ENCODE measurements at places on chromosomes 4 and X.

DNA sequence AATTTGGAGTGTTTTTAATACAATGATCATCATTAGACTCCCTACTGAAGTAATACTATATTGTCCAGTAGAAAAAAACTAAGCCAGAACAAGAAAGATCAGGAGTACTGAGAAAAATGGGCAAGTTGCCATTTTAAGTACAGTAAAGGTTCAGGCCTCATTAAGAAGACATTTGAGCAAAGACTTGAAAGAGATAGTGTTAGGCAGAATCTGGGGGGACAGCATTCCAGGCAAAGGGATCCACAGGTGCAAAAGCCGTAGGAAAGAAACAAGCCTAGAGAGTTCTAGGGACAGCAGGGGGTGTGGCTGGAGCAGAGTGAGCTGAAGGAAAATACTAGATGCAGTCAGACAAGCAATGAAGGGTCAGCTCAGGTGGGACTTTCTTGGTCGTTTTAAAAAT lies 58.1 kb upstream of the INTU start:
- no peak for DNase-seq

GRCh38 chr4:17809667-17810066 lies 890 bp downstream of the DCAF16 start:
- DNase-seq, result no peak

- no peak for DNase-seq
Observed at GRCh38 chr4:11106190-11106589, 322.5 kb downstream of the HS3ST1 start.

DNA sequence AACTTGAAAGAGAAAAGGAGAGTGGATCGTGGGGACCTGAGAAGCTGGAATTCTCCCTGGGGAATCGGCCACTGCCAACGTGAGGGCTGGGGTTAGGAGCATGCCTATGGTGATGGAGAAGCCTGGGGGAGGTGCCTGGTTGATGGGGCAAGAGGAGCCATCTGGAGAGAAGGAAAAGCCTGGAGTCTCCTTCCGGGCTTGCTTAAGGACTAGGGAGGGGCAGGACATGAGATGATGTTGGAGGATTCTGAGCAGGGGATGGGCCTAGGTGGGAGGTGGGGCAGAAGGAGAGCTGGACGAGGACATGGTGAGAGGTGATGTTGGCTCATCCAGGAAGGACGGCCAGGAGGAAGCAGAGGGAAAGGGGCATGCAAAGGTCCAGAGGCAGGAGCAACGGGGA lies 35.0 kb upstream of the GYG2 start:
- no peak for DNase-seq

- DNase-seq, result no peak
Observed at GRCh38 chr4:7886007-7886973, 53.4 kb downstream of the AFAP1 start.

DNA sequence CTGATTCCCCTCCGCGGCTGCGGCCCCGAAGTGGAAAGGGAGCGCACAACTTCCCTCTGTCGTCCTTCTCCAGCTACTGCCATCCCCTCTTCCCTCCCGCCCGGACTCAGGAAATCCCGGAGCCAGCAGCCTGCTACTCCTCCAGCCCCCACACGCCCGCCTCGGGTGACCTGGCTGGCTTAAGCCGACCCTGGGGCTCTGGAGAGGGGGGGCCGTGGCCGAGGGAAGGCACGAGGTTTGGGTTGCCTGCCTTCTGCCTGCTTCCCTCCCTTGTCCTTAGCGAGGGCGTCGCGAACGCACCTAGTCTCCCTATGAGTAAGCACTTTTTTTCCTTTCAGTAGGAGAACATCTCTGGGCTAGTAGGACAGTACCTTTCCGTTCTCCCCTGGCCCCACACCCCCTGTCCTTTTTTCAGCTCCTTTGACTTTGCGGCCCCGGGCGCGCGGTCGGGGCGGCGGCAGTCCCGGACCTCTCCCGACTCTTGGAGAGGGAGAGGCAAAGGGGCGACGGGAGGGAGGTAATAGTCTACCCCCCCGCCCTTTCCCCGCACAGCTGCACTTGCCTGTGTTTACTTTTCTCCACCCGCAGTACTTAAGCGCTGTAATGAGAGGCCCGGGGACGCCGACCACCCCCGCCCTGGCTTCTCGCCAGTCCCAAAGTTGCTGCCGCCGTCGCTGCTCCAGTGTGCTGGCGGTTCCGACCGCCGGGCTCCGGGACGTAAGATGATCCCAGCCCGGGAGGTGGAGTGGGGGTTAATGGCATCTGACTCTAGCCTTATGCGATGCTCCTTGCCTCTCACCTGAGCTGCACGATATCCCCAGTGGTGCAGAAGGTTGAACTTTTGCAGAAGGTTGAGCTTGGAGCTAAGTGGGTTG lies 868 bp downstream of the PLS3 start:
- peak; percentile 24 for DNase-seq

DNA sequence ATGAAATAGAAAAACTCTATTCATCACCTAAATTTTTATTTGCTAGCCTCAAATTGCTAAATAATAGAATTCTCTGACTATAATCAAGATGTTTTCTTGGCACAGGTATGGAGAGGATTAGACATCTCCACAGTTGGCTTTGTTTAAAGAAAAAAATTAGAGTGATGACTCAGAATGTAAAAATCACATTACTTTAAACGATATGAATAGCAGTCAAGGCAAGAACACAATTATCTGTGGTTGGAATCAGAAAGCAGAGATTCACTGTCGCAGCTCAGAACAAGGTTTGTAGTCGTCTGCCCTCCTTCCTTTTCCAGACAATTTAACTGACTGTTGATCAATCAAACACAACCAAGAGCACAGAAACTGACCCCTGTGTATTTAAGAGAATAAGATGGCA lies 32.2 kb upstream of the CCKAR start:
- no peak for DNase-seq

DNA sequence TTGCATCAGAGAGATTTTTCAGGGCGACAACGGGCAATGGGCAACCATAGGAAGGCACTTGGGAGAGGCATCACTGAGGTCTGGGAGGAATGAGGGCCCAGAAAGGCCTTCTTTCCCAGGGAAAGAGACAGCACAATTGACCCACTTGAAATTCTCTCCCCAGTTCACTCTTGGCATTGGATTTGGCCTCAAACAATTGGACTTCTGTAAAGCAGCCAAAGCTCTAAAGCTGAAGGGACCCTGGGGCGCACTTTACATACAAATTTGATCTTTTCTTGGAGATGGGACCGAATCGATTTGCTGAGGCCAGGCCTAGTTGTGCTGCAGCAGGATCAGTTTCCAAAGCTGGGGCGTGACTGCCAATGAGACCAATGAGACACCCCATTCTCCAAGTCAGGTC lies 3.2 kb downstream of the ARHGAP36 start:
- DNase-seq, result no peak

- DNase-seq, result no peak
Observed at GRCh38 chr4:114265342-114265741, 285.9 kb upstream of the ARSJ start.

DNA sequence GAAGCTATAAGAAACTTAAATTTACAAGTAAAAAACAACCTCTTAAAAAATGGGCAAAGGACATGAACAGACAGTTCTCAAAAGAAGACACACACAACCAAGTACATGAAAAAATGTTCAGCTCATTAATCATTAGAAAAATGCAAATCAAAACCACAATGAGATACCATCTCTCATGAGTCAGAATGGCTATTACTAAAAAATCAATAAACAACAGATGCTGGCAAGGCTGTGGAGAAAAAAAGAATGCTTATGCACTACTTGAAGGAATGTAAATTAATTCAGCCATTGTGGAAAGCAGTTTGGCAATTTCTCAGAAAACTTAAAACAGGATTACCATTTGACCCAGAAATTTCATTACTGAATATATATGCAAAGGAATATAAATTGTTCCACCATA lies 666.3 kb upstream of the GRIA3 start:
- DNase-seq, result no peak

DNA sequence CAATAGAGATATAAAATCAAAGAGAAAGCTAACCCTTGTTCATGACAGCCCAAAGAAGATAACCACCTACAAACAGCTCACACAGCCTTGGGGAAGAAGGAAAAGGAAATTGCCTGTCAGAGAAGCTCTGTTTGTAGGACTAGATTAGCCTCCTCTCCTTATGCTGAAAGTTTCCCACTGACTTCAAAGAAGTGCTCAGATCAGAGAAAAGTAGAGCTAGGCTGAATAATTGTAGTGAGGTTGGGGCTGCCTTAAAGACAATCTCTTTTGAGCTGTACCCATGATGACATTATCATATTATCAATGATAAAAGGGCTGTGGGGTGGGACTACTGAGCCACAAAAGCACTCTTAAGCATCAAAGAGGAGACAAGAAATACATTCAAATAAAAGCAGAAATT lies 223.0 kb upstream of the GALNT7 start:
- no peak for DNase-seq

- DNase-seq, result no peak
Observed at GRCh38 chr4:73841243-73841925, 4.9 kb downstream of the CXCL6 start.

GRCh38 chrX:112520124-112520523 lies 159.6 kb downstream of the LHFPL1 start:
- DNase-seq, result no peak

DNA sequence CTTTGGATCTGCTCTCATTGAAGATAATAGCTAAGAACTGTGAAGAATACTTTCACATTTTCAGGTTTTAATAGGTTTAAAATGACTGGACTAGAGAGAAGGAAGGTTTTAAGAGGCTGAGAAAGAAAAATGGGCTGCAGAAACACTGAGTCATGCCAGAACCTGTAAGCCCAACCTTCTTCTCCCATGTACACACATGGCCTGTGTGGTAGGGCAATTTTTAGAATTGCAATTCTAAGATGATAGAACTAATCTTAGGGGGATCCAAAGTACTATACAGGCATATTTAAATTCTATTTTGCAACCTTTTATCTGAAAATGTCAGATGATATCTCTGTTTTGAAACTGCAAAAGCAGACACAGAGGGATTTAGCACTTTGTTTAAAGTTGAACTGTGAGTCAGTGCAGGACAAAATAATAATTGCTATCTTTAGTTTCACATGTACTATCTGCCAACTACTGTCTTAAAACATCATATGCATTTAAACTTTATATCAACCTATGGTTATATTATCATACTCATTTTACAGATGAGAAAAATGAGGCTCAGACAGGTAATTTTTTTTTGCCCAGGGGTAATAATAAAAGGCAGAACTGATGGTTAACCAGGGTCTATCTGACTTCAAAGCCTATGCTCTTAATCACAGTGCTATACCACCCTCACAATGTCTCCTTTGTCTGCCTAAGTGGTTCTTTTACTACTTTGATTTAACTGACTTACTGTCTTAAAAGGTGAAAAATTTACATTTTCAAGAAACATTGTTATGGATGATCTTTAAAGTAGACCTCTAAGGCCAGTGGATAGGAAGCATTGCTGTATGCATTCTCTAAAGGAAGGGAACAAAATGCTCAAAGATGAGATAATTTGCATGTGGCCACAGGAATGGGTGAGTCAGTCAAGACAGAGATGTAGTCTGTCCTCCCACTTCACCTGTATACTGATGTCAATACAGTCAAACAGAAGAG lies 4.3 kb downstream of the TMPRSS11E start:
- DNase-seq, result no peak

- DNase-seq, result no peak
Observed at GRCh38 chrX:82703551-82703950, 804.5 kb upstream of the POU3F4 start.

GRCh38 chr4:152535360-152535902 lies 461 bp downstream of the FBXW7 start:
- no peak for DNase-seq

GRCh38 chrX:44784241-44784640 lies 59.6 kb upstream of the DUSP21 start:
- no peak for DNase-seq

DNA sequence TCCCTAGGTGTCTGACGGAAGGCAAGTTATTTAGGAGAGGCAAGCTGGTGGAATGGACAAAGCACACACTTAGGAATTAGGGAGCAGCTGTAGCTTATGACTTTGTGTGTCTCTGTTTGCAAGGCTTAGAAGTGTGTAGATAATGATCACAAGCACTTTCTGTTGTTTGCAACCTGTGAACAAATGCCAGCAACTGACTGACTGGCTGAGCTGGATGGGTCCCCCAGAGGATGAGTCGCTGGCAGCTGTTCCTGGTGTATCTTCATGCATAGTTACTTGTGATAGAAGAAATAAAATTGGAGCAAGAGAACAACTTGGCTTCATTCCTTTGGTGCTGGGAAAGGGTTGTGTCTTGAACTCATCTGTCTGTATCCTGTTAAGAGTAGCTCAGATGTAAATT lies 64.2 kb upstream of the BEND4 start:
- DNase-seq, result no peak

DNA sequence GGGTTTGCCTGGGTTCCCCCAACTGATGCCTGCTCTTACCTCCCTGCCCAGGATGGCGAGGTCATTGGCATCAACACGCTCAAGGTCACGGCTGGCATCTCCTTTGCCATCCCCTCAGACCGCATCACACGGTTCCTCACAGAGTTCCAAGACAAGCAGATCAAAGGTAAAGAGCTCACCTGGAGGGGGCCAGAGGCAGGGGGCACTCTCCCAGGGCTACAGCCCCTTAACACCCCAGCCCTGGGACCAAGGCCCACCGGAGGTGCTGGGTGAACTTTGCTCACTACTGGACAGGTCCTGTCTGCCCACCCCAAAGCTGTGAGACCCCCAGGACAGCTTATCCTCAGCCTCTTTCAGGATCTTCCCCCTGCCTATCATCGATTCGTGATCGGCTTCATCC lies 24.5 kb downstream of the HTRA3 start:
- no peak for DNase-seq

GRCh38 chr4:169311643-169312365 lies 41.0 kb upstream of the SH3RF1 start:
- DNase-seq, result peak; percentile 17

- DNase-seq, result no peak
Observed at GRCh38 chr4:189463734-189464133, 476.9 kb upstream of the FRG1 start.

GRCh38 chrX:71178908-71179307 lies 34.3 kb downstream of the NLGN3 start:
- peak; percentile 44 for DNase-seq

DNA sequence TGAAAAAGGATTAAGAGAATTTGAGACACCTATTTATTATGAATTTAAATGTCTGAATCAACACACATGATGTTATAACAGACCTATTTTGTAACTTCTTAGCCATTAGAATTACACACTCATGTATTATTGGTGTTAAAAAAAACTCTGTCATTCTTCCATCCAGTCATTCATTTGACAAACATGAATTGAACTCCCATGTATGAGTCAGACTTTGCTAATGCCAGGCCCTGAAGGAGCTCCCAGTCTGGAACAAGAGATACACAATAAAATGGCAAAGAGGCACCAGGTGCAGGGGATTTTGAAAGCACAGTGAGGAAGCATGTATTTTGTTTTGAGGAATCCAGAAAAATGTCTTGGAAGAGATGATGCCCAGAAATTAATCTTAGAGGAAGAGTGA lies 87.7 kb upstream of the EFHC2 start:
- DNase-seq, result no peak

DNA sequence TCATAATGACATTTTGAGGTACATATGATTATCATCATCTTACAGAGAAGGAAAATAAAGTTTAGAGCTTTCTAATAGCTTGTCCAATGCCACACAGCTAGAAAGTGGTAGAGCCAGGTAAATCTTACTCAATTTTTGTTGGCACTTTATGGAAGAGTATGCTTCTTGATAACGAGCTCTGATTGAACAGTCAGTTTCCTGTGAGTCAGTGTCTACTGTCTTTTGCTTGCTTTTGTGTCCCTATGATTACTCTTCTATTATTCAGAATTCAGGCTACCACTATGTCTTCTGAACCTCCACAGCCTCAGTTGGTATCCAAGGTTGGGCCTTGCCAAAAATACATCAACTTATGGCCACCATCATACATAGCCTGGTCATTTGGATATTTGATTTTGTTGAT lies 2.6 kb downstream of the FAAH2 start:
- DNase-seq, result no peak
